Posterior cingulate gyrus (tissue), 11 donors: ENCODE measurements at places on chromosomes 3 and 15.

- DNase-seq = no peak
Observed at GRCh38 chr3:76474632-76475031, 565.3 kb upstream of the ROBO2 start.

- DNase-seq = no peak
Observed at GRCh38 chr15:78047761-78048627, 29.5 kb downstream of the TBC1D2B start.

DNA sequence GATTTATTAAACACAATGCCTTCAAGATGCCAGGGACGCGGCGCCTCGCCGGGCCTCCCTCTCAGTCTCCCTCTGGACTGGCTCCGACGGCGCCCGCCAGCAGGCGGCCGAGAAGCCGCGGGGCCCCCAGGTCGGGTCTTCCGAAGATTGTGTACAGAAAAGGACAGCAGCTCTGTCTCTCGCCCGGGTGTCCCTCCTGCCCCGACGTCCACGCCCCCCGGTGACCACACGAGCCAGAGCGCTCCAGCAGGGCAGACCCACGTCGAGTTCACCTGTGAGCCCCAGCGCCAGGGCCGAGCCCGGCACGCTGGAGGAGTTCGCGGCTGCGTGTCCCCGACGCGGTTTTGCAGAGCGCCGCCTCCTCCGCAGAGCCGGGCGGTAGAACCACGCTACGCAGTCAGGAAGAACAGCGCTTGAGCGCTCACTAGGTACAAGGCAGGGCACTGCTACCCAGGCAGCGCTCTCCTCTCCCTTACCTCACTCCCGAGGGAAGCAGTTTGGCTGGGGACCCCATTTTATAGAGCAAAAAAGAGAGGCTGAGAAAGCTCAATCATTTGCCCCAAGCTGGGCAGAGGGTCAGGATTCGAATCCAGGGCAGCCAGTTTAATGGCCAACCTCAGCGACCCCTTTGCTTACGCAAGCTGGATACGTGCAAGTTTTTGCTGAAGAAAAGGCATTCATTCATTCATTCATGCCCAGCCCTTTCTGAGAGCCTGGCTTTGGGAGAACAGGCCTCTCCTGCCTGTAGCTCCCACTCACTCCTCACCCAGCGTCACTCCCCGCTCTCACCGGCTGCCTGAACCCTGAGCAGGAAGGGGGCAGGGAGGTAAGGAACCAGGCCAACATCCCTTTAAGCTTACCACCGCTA, 3.0 kb upstream of the TLE3 start:
- DNase-seq = no peak

GRCh38 chr15:78069052-78069414, 8.5 kb downstream of the TBC1D2B start:
- DNase-seq = no peak

DNA sequence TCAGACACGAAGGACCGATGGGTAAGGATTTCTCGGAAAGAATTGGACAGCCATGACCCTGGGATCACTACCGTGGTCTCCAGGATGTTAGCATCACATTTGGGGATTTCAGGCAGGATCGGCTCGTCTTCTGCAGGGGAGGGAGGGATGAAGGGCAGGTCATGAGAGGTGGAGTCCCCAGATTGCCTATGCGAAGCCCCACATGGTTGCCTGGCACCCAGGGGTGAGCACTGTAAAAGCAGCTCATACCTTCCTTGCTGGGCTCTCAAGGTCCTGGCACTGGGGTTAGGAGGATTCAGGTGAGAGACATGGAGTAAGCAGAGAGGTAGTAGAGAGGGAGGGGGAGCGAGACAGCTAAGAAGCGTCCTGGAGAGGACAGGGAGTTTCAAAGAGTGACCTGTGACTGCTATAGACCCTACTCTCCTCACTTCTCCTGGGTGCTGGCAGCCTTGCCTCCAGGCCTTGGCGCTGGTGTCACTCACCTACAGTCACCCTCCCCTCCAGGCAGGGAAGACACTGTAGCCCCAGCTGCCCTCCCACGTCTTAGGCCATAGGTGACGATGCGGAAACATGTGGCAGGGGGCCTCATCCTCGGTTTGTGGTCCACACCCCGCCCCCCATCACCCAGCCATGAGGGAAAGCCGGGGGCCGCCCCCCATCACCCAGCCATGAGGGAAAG, 15.0 kb upstream of the EHD4 start:
- DNase-seq = no peak

- no peak for DNase-seq
Observed at GRCh38 chr3:34934660-34935059, 704.7 kb upstream of the ARPP21 start.

DNA sequence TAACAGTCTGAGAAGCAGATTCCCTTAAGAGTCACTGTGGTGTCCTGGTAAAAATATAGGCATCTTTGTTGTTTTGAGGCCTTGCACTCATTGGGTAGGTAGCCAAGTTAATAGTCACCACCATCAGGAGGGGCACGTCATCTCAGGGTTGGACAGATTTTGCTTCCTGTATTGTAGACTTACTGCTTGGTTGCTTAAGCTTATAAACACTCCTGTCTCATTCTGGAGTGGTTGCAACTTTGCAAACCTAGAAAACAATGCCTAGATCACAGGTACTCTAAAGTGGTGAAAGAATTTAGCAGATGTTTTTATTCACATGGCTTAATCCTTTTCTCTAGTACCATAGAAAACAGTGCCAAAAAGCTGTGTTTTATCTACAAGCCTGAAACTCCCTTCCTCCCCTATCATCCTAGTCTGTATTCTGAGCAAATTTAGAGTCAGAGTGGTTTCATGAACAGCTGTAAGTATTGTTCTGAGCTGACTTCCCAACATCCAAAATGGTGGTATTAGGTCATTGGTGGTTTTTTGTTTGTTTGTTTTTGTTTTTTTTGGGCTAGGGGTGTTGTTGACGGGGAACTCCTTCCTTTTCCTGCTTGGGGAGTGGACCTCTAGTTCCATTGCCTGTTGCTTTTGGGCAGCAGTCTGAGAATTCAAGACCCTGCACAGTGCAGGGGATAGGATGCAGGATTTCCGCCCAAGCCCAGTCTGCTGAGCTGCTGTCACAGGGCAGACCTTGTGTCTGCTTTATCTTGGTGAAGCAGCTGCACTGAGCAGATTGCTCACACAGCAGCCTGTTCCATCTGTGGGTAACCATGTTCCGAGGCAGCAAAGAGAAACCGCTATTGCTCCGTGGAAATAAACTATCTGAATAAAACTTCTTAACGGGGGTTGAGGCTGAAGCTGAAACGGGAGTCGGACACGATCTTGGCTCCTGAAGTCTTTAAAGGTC, 202.0 kb downstream of the AKAP13 start:
- DNase-seq = no peak

GRCh38 chr3:58271901-58272501, 34.0 kb upstream of the RPP14 start:
- no peak for DNase-seq

DNA sequence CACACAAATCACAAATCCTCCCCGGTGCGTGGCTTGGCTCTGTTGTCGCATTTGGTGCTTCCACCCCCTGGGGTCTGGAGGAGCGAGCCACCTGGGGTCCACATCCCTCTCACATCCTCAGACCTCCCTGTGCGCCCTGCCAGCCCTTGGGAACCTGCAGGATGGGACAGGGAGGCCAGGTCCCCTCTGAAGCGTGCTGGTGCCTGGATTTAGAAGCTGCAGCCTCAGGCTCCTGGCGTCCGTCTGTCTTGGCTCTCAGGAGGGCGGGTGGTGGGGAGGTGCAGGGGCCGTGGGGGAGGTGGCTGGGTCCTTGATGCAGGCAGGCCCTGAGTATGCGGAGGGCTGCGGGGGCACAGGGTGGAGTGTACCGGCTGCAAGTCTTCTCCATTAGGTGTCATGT, 38.4 kb downstream of the RGMA start:
- DNase-seq = no peak

- DNase-seq = peak; percentile 51
Observed at GRCh38 chr3:20105513-20106280, 65.5 kb downstream of the KAT2B start.

GRCh38 chr3:187738331-187739093, 6.8 kb downstream of the BCL6 start:
- peak; percentile 82 for DNase-seq

DNA sequence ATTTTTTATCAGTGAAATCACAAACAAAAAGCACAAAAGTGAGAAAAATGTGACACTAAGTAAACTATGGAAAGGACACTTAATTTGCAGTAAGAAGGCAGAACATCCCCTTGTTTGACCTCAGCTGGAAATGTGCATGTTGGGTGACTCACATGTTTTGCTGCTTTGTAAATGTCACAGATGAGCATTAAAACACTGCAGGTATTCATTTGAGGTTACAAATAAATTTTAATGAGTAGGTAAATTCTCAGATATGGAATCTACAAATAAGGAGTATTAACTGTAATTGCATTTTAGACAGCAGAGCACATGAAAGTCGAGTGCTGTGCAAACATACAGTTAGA, 20.3 kb downstream of the CHMP2B start:
- no peak for DNase-seq

DNA sequence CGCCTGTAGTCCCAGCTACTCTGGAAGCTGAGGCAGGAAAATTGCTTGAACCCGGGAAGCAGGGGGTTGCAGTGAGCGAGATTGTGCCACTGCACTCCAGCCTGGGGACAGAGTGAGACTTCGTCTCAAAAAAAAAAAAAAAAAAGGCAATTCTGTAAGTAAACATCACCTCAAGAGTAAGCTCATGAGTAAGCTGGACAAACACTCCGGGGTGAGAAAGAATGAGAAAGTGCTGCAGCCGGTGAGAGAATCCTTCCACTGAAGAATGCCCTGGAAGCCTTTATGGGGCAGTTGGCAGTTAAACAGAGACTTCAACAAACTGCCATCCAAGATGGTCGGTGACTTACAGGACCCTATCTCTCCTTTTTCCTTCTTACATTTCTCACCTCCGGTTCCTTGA, 47.5 kb downstream of the FEZF2 start:
- no peak for DNase-seq

GRCh38 chr3:122577409-122578031, at the start of gene PARP15:
Gene PARP15 (plus strand): TSS chr3:122577650. CDS start chr3:122577668, 18 bp downstream.
- no peak for DNase-seq

DNA sequence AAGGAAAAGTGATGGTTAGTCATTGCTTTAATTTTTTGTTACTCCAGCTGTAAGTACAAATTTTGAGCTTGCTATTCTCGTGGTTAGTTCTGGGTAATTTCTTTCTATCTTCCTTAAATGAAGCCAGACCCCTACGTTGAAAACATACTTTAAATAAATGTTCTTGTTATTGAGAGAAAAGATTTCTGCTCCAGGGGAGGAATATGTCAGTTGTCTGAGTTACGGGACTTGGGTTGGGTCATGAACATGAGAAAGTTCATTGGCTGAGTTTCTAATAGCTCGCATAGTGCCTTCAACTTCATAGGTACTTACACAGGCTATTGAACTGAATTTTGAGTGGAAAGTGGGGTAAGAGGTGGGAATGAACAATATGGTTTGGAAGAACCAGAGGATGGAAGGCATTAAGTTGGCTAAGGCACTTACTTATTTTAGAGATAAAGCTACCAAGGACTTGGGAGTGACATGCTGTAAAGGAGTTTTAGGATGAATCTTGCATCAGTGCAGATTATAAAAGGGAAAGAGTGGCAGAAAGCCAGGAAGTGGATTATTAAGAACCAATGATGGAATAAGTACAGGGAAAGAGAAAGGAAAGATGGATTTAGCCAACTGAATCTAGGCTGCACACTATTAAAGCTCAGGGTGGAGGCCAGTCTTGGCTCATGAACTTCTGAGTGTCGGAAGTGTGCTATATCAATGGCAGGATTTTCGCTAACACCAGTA, 1.4 kb downstream of the RPSA start:
- DNase-seq = no peak

DNA sequence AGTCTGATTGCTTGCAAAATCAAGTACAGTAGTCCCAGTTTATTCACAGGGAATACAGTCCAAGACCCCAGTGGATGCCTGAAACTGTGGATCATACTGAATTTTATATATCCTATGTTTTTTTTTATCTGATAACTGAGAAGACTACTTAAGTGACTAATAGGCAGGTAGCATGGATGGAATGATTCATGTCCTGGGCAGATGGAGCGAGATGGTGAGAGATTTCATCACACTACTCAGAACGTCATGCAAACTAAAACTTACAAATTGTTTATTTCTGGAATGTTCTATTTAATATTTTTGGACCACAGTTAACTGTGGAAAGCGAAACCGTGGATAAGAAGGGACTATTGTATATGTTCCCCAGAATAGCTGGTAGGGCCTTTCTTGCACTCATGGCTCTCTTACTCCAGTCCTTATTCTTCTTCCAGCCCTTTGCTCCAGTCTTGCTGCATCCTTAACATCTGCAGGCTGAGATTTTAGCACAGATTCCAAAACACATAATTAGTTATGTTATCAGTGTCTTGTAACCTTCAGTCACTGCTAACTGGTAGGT, 290.0 kb downstream of the ADAMTSL3 start:
- no peak for DNase-seq

- no peak for DNase-seq
Observed at GRCh38 chr15:90982135-90982534, 12.2 kb downstream of the PRC1 start.

GRCh38 chr3:134883697-134884385, 88.8 kb downstream of the EPHB1 start:
- no peak for DNase-seq

DNA sequence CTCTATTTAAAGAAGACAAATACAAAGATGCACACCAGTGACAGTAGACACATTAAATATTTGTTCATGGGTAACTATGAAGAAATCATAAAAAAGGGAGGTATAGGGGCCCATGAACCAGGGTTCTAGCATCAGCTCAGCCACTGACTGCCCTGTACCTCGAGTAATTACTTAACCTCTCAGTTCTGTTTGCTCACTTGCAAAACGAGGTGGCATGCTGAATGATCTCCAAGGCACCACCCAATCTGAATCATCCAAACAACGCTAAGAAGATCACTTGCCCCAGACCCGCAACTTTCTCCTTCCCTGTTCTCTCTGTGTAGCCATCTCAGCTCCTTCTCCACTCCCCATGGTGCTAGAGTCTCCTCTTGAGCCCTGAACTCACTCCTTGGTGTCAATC, 374.7 kb downstream of the VPS13C start:
- DNase-seq = no peak

DNA sequence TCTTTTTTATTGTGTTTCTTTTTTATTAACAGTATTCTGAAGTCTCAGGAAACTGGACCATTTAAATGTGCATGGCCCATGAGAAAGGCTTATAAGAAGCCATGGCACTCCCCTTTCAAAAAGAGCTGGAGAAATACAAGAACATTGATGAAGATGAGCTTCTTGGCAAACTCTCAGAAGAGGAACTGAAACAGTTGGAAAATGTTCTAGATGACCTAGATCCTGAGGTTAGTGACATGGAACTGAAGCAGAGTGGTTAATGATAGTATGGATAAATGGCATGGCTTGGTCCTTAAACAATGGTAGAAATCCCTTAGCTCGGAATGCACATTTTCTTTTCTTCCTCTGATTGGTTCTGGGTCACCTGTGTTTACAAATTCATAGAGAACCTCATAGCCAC, 14.9 kb downstream of the TMOD2 start:
- DNase-seq = no peak

GRCh38 chr15:90845201-90845949, 23.0 kb upstream of the FURIN start:
- DNase-seq = no peak
